ENCODE measurements at places on chromosomes 6 and 20. TPM values are rescaled to one million over a fixed set of nuclear protein-coding genes. Genes with fewer than 3 reads are reported as not detected.
A peak's percentile ranks its signal among the peaks of the same experiment; 100 is the strongest.

DNA sequence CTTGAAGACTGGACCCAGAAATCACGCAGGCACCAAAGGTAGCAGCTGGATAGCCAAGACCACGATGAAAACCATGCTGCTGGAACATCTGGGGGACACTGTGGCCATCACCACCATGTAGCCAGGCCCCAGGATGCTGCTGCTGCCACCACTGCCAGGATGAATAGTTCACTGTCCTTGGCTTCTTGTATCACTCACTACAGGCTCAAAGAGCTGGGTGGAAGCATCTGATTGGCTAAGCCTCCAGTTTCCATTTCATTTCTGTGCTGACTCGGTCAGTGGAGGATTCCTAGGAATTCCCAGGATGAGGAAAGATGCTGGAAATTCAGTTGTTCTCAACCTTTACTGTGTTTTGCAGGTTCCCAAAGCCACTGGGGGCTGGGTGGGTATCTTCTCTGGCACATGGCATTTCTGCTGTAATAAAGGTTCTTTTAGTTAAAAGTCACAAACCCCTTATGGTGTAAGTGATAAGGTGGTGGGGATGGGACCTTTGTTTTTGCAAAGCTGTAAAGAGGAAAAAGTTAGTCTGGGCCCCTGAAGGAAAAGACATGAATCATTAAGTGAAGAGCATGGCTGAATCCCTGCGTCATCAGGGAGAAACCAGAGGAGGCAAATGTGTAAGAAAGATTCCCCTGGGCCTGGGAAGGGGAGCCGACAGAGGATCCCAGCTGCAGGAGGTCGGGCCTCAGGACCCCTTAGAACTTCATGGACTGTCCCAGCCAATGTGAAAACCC lies 75.6 kb upstream of the RNF24 start:
- H3K36me3 ChIP-seq: no peaks in the 10 kb centered on the region
- H3K4me1 ChIP-seq: peaks cover 5% of the 10 kb centered on the region
- peak overlapping the region; percentile 94 for H3K27ac ChIP-seq
- H3K27me3 ChIP-seq: no peaks in the 10 kb centered on the region

DNA sequence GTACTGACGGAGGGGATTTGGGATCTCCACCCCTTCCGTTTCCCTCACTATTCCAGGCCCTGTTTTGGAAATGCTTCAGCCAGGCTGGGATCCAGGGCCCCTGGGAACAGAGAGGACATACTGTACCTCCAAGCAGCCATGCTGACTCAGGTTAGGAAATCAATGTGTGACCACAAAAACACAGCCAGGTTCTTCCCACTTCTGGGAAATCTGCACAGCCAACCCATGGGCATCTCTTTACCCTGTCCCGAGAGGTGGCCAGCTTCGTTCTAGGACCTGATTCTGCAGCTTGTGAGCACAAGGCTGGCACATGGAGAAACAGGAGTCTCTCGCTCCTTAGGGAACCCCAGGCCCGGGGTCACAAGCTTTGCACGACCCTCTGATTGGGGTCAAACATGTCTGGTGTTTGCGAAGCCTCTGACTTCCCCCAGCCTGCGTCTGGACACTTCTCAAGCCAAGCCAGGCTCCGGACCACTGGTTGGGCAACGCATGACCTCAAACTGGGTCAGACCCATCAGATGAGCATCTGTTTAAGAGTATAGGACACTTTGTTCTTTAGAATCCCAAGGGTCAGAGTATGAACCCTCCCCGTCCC lies 8.3 kb upstream of the TTPAL start:
- no peak overlapping the region for H3K27ac ChIP-seq
- no peaks in the 10 kb centered on the region for H3K27me3 ChIP-seq
- H3K36me3 ChIP-seq: no peaks in the 10 kb centered on the region
- no peak overlapping the region for H3K4me3 ChIP-seq

SUMO4 gene
- not detected for polyA plus RNA-seq

DNA sequence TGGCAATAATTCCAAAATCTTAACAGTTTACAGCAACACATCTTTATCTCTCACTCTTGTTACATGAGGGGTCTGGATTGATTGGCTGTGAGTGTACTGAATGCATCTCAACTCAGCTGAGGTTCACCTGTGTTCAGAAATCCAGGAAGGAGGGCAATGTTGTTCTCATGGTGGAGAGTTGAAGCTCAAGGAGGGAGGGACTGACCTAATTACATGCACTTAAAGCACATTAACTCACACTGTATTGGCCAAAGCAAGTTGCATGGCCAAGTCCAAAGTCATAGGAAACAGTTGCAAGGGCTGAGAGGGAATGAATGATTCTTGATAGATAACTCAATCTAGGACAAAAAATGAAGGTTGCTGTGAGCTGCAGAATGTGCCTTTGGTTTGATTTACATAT lies 102.2 kb downstream of the DOK5 start:
- no peaks in the 10 kb centered on the region for H3K4me1 ChIP-seq
- no peak overlapping the region for H3K4me3 ChIP-seq
- DNase-seq: no peak
- no peaks in the 10 kb centered on the region for H3K36me3 ChIP-seq
- no peak overlapping the region for H3K27ac ChIP-seq

TSBP1 gene
- not detected for polyA plus RNA-seq

ARMC2 gene
- 4.3 TPM for polyA plus RNA-seq

TRIM10 gene
- not detected for polyA plus RNA-seq

EDN3 gene
- polyA plus RNA-seq: 0.05 TPM

GRCh38 chr6:89602166-89602565 lies 36.4 kb downstream of the LYRM2 start:
- DNase-seq: no peak
- no peak overlapping the region for H3K27ac ChIP-seq
- H3K4me3 ChIP-seq: no peak overlapping the region
- no peaks in the 10 kb centered on the region for H3K4me1 ChIP-seq
- H3K36me3 ChIP-seq: no peaks in the 10 kb centered on the region
- no peaks in the 10 kb centered on the region for H3K27me3 ChIP-seq

DEFB124 gene
- 0.26 TPM for polyA plus RNA-seq

- peak; percentile 90 for DNase-seq
- peak within 1 kb of the TSS; percentile 78 for H3K27ac ChIP-seq
- no peaks in the 10 kb centered on the region for H3K27me3 ChIP-seq
- peak within 1 kb of the TSS; percentile 92 for H3K4me3 ChIP-seq
- peaks cover 16% of the 10 kb centered on the region for H3K4me1 ChIP-seq
These were observed at the start of gene ZKSCAN8 for GRCh38 chr6:28141500-28142329. Gene ZKSCAN8 (plus strand): TSS chr6:28141883. CDS start chr6:28148408, 6,525 bp downstream.

DNA sequence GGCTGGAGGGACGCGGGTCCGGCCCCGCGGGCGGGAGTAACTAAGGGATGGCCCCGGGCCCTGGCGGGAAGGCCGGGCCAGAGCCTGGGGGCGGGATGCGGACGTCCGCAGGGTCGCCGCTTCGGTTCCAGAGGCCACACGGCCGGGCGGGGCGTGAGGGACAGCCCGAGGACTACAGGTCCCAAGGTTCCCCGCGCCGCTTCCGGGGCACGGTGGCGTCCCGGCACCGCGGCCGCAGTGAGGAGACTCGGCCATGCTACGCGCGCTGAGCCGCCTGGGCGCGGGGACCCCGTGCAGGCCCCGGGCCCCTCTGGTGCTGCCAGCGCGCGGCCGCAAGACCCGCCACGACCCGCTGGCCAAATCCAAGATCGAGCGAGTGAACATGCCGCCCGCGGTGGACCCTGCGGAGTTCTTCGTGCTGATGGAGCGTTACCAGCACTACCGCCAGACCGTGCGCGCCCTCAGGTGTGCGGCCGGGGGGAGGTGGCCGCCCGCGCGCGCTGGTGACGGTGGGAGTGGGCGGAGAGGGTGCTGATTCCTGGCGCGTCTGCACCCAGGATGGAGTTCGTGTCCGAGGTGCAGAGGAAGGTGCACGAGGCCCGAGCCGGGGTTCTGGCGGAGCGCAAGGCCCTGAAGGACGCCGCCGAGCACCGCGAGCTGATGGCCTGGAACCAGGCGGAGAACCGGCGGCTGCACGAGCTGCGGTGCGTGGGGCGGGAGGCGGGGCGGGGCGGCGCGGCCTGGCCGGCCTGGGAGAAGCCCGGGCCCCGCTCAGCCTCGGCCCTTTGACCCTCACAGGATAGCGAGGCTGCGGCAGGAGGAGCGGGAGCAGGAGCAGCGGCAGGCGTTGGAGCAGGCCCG lies at the start of gene MRPS26:
Gene MRPS26 (plus strand): TSS at position 237 of the 861 bp plus-strand sequence. CDS start 17 bp downstream, at position 254.
- peak; percentile 96 for DNase-seq
- peak within 1 kb of the TSS; percentile 78 for H3K4me3 ChIP-seq
- peak within 1 kb of the TSS; percentile 54 for H3K27ac ChIP-seq
- H3K36me3 ChIP-seq: peaks cover 12% of the 10 kb centered on the region

TRDN gene
- polyA plus RNA-seq: not detected

- H3K27me3 ChIP-seq: no peaks in the 10 kb centered on the region
- H3K27ac ChIP-seq: no peak overlapping the region
- no peaks in the 10 kb centered on the region for H3K4me1 ChIP-seq
These were observed 131.6 kb downstream of the GMPR start for GRCh38 chr6:16369989-16370388.

Data from SK-N-SH (cell line).